ENCODE measurements at places on chromosomes 7 and 10.

DNA sequence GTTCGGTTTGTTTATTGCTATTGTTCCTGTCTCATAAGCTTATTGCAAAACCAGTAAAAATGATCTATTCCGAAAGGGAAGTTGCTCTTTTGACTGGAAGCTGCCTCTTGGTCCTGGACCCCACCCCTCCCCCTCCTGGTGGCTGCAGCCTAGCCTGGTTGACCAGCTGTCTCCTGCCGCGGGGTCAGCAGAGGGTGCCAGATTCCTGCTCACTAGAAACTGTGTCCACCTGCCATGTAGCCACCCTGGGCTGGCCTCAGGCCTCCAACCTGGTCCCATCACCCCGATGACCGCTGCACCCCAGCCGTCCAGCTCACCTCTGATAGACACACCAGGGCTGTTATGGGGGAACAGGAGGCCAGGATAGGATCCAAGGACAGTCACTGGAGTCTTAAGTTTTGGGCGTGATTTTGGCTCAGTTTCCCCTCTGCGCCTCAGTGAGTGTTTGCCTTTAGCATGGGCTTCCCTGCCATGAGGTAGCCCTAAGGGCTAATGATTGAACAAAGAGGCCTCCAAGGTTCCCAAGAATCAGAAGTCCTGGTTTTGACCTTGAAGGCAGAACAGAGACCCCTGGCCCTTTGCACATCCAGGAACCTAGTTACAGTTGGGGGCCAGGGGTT, 32.9 kb upstream of the SLF2 start:
- DNase-seq = no peak

DNA sequence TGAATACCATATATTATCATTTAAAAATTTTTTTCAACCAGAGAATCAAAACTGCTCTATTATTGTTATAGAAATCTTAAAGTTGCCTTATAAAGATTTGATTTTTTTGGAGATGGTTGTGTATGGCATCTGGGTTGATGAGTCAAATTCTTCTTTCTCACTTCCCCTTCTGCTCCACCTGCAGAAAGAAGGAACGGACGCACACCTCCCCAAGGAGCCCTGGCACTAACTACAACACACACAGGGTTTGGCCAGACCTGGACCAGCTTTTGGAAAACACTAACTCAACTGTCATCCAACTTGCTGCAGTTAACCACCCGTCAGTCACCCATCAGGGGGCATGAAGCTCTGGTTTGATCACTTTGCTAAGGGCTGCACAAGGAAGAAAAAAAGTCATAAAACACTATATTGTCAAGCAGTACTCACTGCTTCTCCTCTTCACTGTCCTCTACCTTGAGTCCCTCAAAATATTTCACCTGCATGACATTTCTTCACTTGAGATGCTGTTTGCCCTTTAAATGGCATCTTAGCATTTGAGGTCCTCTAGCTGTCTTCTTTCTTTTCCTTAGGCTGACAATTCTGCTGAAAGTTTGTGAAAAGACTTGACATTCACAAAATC, 266.7 kb upstream of the PHF14 start:
- DNase-seq = no peak

DNA sequence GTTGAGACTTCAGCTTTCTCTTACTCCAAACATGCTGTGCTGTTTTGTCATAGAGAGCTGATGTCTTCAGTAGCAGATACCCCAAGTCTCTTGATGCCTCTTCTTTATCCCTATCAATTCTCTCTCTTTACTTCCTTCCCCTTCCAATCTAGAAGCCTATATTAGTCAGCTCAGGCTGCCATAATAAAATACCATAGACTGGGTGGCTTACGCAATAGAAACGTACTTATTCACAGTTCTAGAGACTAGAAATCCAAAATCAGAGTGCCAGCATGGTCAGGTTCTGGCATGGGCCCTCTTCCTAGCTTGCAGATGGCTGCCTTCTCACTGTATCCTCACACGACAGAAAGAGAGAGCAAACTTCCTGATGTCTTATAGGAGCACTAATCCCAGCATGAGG, 9.0 kb upstream of the GARS1 start:
- no peak for DNase-seq

DNA sequence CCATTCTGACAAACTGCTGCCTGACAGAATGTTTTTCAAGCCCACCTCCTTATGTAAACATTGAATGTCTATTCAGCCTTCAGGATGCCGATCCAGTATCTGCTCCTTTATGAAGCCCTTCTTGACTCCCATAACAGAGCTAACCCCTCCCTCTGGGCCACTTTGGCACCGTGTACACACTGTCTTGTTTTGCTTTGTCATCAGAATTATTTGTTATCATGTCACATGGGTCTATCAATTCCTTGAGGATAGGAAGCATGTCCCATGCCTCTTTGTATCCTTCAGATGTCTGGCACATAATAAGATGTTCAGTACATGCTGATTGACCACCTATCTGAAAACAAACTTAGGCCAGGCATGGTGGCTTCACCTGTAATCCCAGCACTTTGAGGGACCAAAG, 92.3 kb downstream of the PRLHR start:
- DNase-seq = no peak

DNA sequence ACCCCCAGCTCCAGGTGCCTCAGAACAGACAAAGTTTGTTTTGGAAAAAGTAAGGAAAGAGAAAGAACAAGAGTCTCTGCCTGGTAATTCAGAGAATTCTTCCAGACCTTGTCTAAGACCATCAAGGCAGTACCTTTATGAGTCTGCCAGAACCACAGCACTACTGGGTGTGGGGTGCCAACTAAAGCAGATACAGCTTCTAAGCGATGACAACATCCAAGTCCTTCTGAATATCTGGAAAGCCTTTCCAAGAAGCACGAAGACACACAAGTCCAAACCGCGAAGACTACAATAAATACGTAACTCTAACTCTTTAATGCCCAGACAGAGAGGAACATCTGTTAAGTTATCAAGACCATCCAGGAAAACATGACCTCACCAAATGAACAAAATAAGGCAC, 94.3 kb downstream of the SIRT1 start:
- no peak for DNase-seq

- no peak for DNase-seq
These were observed 79.5 kb upstream of the PRSS58 start for GRCh38 chr7:142337054-142338001.

DNA sequence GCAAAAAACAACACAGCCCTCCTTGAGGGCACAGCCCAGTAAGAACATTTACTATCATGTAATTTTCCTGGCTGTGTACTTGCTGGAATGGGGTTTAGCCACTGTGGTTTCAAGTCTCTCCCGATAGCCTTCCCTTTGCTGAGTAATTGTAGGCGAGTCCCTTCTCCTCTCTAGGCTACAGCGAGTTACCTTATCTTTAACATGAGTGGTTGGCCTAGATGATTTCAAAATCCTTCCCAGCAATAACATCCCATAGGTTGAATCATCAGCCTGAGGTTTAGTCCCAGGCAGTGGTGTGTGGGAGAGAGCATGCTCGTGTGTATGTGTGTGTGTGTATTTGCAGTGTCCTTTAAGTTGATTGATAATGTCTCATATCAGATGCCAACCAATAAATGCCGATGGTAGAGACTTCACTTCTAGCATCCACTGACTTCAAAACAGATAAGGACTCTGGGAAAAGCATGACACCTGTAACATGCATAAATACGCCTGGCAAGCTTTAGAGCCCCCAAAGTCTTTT, 142.9 kb upstream of the ZMIZ1 start:
- DNase-seq = peak; percentile 86

DNA sequence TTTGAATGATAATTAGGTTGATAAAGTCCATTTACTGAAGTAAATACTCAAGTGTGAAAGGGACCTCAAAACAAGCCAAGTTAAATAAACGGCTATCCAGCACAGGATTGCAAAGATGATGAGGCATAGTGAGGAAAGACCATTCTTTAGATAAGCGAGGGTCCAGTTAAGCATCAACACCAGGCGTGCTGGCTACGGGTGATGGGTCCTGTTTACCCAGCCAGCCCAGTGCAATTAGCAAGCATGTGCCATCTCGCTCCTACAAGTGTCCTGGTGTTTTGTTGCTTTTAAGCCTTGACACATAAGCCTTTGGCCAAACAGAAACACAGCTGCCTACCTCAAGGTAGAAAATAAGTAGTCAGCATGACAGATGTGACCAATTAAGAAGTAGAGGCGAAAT, 7.1 kb downstream of the NEBL start:
- DNase-seq = no peak

- DNase-seq = no peak
These were observed 37.8 kb downstream of the RSU1 start for GRCh38 chr10:16779384-16779915.

DNA sequence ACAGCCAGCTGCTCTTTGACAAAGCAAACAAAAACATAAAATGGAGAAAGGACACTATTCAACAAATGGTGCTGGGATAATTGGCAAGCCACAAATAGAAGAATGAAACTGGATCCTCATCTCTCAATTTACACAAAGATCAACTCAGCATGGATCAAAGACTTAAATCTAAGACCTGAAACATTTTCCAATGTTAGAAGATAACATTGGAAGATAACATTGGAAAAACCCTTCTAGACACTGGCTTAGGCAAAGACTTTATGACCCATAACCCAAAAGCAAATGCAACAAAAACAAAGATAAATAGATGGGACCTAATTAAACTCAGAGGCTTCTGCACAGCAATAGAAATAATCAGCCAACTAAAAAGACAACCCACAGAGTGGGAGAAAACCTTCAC, 425.7 kb upstream of the SEMA3D start:
- DNase-seq = no peak

Data from adipocyte (in vitro differentiated cells).